Effector memory CD4-positive, alpha-beta T cell (primary cell): ENCODE measurements at places on chromosomes 16 and 17.

DNA sequence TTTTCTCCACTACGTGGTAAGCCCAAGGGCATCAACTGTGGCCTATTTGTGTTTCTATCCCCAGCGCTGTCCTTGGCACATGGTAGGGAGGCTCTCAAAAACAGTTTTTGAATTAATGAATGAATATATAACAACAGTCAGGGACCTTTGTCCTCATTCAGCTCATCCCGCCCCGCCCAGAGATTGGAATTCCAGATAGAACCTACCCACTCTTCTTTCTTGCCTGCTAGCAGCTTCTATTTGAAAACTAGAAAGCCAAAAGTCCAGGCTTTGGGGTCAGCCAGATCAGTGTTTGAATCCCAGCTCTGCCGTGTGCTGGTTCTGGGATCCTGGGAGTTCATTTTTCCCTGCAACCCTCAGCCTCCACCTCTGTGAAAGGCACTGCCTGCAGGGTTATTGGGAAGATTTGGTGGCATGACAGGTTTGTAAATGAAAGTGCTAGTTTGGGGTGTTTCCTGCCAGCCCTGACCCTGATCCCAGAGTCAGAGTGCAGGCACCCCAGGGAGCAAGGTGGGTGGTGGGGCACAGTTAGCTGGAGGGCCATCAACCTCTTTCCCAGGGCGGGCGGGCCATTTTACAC lies 4.5 kb downstream of the NHERF1 start:
- no peak for DNase-seq

DNA sequence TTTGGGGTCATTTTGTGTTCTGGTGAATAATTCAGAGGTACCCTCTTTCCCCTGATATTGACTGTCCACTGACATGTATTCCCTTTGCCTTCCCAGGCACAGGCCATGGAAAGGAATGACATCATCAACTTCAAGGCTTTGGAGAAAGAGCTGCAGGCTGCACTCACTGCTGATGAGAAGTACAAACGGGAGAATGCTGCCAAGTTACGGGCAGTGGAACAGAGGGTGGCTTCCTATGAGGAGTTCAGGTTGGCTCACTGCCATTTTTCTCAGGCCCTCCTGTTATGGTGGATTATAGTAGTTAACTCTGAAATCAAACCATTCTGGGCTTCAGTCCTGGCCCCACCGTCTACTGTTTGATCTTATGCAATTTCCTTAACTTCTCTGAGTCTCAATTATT lies 1.6 kb upstream of the EFTUD2 start:
- no peak for DNase-seq

DNA sequence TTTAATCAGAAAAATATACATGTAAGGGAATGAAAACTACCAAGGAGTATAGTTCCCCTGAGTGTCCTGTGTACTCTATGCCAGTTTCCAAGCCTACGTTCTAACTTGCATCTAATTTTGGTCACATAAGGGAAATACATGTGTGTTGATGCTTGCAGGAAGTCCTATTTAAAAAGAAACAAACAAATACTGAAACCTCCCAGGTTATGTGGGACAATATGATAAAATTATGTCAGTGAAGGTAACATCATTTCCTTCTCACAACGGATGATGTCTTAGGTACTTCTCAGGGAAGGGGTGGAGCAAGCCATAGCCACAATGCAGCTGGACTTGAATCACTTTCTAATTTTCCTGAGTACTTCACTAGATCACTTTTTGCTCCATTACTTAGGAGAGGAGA lies 115.9 kb downstream of the ZFHX3 start:
- no peak for DNase-seq

DNA sequence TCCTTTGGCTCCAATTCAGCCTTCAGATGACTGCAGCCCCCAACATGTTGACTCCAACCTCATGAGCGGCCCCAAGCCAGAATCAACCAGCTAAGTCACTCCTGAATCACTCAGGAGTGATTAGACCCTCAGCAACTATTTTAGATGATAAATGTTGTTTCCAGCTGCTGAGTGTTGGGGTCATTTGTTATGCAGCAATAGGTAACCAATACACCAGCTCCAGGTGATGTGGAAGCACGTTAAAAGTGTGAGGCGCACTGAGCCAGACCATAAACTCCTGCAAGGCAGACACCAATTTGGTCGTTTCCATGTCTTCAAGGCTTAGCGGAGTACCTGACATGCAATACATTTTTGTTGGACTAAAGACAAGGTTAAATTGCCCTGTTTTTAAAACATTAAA lies 17.5 kb downstream of the COQ7 start:
- DNase-seq: no peak

GRCh38 chr16:2701272-2701671 lies 18.8 kb downstream of the PRSS27 start:
- DNase-seq: no peak

DNA sequence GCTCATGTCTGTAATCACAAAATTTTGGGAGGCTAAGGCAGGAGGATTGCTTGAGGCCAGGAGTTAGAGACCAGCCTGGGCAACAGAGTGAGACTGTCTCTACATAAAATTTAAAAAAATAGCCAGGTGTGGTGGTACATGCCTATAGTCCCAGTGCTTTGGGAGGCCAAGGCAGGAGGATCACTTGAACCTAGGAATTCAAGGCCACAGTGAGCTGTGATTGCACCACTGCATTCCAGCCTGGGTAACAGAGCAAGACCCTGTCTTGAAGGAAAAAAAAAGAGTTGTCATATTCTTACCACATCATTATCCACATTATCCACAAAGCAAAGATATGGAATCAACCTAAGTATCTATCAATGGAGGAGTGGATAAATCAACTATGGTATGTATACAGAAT lies 21.0 kb upstream of the MAPK3 start:
- no peak for DNase-seq

DNA sequence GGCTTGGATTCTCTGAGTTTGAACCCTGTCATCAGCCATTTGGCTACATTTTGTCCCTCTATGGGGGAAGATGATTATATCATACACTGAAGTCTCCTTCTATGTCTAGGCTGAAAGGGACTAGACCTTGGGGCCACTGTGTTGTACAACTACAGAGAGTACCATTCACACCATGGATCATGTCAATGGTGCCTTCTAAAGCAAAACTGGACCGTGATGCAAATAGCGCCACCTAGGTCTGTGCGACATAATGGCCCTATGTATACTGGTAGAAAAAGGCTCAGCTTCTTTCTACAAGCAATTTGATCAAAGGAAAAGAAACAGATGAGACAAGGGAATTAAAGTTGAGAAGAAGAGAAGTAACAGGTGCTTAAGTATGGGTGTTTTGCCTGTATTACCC lies 100.7 kb downstream of the LYRM1 start:
- DNase-seq: no peak

DNA sequence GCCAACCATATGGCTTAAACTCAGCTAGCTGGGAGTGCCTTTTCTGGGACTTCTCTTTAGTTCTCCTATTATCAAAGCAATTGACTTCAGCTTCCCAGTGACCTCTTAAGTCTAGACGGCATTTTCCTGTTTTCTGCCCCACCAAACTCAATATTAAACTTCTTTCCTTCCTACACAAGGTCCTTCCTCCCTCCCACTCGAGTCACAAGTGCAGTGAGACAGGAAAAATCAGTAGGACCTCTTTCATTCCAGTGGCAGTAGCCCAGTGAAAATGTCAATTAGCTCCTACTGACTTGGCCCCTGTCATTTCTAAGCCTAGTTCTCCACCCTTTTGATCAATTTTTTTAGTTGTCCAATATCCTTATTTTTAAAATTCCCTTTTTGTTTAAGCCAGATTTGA lies 9.6 kb upstream of the NACA2 start:
- DNase-seq: no peak

DNA sequence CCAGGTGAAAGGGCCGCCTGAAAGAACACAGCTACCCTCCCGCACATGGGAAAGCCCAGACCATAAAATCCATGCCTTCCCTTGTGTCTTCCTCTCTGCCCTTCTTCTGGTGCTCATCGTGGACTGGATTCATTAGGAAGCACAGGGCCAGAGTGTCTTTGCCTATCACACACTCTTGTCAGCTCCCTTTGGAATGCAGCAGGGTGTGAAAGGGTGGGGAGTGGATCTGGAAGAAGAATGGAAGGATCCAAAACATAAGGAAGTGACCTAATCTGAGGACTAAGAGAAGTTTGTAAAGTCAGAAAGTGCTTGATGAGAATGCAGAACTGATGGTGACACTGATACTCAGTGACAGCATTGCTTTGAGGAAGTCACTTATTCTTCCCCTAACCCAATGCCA lies 1147.3 kb upstream of the GOT2 start:
- DNase-seq: no peak

GRCh38 chr16:3252967-3253366 lies 3.5 kb downstream of the MEFV start:
- DNase-seq: no peak

DNA sequence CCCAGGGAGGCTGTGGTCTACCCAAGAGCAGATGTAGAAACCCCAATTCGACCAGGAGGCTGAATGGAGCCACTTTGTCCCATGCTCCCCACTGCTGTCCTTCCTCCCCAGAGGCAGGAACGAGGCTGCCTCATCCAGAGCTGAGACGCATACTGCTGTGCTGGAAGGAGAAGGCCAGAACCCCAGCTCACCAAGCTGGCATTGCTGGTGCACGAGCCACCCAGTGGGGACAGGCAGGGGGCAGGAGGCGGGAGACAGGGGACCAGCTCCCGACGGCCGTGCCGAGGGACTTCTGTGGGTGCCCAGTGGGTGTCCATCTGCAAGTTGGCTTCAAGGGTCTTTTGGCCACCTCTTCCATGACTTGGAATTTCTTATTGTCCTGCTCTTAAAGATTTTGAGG lies 66.6 kb downstream of the NTN1 start:
- DNase-seq: no peak

GRCh38 chr16:73074382-73074781 lies 26.5 kb upstream of the ZFHX3 start:
- DNase-seq: no peak

- DNase-seq: no peak
Measured at GRCh38 chr17:2150806-2151205, 95.9 kb downstream of the HIC1 start.

GRCh38 chr16:25709213-25709612 lies 17.5 kb downstream of the HS3ST4 start:
- DNase-seq: no peak

- DNase-seq: peak; percentile 2
Measured at GRCh38 chr16:19583665-19584300, 28.3 kb downstream of the VPS35L start.

GRCh38 chr17:746783-747629 lies 5.1 kb downstream of the GEMIN4 start:
- no peak for DNase-seq

- no peak for DNase-seq
Measured at GRCh38 chr16:66135421-66135831, 231.1 kb upstream of the CDH5 start.

DNA sequence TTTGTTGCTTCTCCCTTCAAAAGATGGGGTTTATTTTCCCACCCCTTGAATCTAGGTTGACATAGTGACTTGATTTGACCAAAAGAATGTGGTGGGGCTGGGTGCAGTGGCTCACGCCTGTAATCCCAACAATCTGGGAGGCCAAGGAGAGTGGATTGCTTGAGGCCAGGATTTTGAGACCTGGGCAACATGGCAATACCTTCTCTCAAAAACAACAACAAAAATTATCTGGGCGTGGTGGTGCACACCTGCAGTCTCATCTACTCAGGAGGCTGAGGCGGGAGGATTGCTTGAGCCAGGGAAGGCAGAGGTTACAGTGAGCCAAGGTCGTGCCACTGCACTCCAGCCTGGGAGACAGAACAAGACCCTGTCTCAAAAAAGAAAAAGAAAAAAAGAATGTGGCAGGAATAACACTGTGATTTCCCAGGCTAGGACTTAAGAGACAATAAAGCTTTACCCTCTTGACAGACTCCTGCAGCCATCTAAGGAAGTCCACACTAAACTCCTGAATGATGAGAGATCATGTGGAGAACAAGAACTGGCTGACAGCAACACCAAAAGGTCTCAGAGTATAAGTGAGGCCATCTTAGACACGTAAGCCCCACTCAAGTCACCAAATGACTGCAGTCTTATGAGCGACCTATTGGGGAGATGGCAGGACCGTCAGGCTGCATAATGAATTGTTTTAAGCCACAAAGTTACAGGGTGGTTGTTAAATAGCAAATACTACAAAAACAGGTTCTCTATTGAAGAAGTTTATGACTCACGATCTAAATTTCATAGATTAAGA lies 37.0 kb downstream of the FBXL20 start:
- no peak for DNase-seq

DNA sequence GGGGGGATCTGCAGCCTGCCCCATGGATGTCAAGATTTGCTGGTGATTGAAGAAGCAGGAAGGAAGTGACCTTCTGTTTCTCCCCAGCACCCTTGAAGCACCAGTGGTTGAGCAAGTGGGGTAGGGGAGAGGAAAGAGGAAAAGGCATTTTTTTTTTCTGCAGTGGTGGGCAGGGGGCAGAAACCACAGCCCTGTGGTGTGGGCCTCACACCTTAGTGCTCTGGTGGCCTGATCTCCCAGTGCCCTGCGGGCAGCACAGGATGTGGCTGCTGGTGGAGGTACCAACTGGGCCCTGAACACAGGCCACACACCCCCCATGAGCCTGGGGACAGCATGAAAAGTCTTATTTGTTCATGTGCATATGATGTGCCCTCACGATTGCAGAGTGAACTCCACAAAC lies 7.1 kb downstream of the ITGAD start:
- DNase-seq: no peak

DNA sequence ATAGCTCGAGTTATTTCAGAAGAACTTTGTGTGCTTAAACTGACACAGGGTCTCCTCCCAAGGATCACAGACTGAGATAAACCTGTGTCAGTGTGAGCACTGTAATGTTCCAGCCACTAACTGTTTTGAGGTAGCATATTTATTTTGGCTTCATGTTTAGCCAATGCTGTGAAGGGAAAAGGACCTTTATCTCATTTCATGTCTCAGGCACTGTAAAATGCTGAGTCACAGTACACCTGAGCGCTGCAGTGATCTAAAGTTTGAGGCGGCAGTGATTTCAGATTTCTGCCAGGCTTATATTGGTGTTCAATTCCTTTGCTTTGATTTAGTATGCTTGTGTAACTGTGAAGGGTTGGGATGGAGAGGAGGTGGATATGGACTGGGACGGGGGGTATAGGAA lies 3.1 kb upstream of the DNAJA2 start:
- no peak for DNase-seq

DNA sequence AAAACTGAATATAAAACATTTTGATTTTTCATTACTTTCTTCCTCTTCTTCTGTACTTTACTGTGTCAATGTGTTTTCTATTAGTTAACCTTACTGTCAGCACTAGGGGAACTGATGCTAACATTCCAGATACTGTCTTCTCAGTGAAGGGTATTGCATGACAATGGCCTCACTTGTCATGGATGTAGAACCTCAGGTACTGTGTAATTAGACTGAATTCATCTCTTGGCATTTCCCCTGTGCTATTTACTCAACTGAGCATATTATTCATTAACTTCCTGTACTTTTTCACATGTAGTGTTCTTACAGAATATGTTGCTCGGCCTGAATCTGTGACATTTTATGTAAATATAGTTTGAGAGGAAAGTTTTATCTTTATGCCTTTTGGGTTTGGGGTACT lies 237.0 kb downstream of the CA10 start:
- DNase-seq: no peak

- DNase-seq: no peak
Measured at GRCh38 chr16:27251541-27252205, 16.9 kb downstream of the NSMCE1 start.

- DNase-seq: no peak
Measured at GRCh38 chr17:56480501-56480900, 113.0 kb upstream of the NOG start.
